ENCODE measurements at places on chromosomes 13 and 19.

DNA sequence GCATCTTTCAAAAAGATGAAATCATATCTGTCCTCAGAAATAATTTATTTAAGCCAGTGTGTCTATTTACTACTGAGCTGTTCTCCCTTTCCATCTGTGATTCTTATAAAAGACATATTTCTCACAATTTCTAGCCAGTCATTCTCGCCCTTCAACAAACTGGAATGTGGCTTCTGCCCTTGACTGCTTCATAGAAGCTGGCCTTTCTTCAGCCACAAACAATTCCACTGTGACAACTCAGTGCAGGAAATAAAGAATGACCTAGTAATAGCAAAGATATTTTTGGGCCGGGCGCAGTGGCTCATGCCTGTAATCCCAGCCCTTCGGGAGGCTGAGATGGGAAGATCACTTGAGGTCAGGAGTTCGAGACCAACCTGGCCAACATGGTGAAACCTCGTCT is 655.5 kb downstream of the PCDH9 start:
- no peak for DNase-seq

- DNase-seq: no peak
These were observed 13.3 kb downstream of the KCNC3 start for GRCh38 chr19:50315773-50316448.

DNA sequence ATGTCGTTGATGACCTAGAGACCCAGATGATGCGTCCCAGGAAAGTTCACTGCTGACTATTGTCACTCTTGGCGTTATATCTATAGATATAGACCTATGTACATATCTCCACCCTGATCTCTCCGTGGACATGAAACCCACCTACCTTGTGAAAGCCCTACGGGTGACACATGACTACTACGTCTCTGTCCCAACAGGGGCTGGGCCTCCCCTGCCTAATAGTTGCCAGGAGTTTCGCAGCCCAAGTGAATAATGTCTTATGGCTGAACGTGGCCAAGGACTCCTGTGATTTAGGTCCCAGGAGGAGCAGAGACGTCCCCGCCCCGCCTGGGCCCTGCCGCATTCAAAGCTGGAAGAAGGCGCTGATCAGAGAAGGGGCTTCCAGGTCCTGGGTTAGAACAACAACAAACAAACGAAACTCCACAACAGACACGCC is 4.9 kb upstream of the POU4F1 start:
- no peak for DNase-seq

DNA sequence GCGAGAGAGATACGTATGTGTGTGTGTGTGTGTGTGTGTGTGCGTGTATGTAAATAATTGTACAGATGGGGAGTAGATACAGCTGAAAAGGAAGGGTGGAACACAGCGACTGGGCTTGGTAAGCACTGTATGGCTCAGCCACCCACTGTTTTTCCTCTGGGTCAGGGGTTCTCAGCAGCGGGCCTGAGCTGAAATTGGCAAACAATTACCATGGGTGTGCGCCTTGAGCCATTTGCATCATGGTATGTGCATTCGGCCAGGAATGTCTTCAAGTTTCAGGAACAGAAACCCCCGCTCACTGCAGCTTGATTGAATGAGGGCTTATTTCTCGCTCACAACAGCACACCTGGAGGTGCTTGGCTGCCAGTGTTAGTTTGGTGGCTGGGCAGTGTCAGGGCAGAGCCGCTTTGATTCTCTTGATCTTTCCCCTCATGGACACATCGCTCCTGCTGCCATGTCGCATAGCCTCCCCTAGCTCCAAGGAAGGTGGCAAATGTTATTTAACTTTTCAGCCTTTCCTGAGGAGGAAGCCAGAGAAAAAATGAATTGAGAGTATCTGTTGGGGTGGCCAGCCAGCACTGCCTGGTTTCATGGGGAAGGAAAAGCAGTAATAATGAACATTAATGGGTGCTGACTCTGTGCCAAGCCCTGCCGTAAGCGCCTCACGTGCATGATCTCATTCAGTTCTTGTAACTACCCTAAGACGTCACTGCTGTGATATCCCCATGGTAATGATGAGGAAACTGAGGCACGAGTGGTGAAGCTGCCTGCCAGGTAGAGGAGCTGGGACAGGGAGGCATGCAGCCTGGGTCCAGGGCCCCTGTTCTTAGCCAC is 126.9 kb downstream of the SIPA1L3 start:
- no peak for DNase-seq

GRCh38 chr19:18932216-18932841 is 8.7 kb downstream of the HOMER3 start:
- peak; percentile 58 for DNase-seq

DNA sequence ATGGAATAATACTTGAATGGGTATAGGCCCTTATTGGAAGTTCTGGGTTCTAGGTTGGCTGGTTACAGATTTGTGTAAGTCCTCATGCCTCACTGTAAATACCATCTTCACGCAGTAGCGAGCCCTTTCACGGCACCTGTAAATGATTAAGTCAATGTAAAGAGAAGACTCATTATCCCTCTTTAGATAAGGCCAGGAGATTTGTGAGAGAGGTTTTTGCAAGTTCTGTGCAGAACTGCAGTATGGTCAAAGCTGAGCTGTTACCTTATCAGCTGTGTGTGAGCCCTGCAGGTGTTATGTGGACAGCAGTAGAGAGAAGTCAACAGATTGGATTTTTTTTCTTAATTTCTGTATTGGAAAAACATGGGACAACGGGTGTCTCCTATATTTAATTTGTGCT is 141.6 kb downstream of the SHISA2 start:
- no peak for DNase-seq

DNA sequence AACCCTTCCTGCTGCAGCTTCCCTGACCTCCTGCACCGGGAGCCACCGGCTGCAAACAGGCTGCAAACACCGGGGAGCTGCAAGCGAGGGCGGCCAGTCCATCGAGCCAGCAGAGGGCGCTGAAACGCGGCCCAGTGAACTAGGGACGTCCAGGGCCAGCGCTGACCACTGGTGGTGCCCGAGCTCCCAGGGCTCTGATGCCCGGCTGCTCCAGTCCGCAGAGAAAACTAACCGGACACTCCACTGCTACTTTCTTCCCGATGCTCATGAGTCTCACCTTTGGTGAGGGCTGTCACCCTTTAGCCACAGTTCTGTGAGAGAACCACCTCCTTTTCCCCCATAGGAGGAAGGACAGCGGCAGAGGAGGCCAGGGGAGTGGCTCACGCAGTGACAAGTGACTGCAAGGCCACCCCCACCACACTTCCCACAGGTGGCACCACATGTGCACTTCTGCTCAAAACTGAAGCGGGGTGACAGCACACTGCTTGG is 82.8 kb upstream of the MTIF3 start:
- DNase-seq: no peak

GRCh38 chr13:50592412-50593155 is 250.9 kb downstream of the DLEU7 start:
- DNase-seq: no peak

DNA sequence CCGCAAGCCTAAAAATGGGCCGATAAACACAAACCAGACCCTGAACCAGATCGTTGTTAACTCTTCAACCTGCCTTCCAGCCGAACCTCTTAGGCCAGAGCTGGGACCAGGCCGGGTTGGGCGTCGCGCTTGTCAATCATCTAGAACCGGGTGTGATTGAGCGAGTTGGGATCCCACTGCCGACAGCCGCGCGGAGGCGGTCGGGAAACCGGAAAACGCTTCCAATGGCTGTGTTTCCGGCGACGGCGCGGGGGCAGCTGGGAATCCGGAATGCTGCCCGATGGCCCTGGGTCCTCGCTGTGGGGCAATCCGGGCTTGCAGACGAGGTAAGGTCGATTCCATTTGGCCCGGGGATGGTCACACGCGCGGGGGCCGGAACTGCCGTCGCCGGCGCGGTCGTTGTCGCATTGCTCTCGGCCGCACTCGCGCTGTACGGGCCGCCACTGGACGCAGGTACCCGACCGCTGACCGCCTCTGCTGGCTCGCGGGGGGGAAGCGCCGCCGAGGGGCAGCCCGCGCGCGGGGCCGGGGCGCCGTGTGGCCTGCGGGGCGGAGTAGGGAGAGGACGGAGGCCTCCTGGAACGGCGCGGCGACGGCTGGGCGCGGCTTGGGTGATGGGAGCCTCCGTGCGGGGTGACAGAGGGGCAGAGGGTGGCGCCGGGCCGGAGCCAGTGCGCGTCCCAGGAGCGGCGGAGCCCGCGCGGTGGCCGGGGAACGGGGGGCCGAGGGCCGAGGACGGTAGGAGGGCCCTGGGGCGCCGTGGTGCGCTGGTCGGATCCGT is at the start of gene NAXD:
TSS of gene NAXD (plus strand) at position 224 of the 781 bp plus-strand sequence. CDS start at position 281, 57 bp downstream.
- DNase-seq: peak; percentile 52

GRCh38 chr19:11337080-11337479 is 2.4 kb downstream of the RAB3D start:
- DNase-seq: no peak

DNA sequence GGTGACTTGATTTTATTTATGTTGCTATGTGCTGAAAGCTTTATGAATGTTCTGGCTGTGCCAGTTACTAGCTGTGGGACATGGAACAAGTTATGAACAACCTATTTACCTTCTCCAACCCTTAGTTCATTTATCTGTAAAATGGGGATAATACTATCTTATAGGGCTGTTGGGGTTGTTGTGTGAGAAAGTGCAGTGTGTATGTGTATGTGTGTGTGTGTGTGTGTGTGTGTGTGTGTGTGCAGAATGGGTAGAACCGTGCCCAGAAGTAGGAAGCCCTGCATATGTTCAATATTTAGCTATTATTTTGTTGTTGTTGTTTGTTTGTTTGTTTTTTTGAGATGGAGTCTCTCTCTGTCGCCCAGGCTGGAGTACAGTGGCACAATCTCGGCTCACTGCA is 20.4 kb downstream of the ZSWIM9 start:
- no peak for DNase-seq

- no peak for DNase-seq
These were observed 28.9 kb upstream of the CYSLTR2 start for GRCh38 chr13:48624858-48625257.

- DNase-seq: no peak
These were observed 44.7 kb upstream of the ZNF429 start for GRCh38 chr19:21460686-21461085.

DNA sequence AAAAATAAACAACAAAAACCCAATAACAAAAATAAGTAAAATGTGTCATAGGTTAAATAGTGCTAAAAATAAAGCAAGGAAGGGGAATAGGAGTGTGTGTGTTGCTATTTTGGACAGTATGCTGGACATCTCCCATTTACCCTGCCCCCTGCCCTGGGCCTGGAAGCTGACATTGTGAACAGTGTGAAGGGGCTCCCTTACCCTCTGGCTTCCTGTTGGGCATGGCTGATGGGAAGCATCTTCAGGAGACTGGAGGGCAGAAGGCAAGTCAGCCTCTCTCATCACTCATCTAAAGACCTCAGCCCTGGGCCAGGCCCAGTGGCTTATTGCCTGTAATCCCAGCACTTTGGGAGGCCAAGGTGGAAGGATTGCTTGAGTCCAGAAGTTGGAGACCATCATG is 26.7 kb downstream of the KCTD15 start:
- DNase-seq: no peak

DNA sequence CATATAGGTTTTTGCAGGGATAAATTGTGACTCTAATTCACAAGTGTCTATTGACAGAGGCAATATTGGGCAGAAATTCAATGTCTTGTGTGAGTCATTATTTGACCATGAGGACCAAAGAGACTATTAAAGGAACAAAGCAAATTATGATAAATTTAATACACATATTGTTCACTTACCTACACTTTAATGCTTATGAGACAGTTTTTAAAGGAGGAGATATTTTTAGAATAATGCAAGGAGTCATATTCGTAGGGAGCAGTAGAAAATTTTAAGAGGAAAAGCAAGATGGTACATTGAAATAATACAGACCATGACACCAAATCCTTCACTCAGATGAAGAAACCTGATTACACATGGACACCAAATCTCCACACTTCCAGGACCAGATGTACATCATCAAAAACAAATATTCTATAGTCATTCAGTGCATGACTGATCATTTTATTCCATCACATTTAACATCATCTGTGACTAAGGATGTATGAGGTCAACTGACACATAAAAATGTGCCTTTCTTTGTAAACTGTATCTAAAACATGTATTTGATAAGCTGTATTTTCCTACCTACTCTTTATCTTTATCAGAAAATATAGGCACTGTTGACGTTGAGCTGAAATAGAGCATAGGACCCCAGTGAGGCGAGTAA is 4.2 kb upstream of the OR7A17 start:
- DNase-seq: no peak

GRCh38 chr13:68048802-68049359 is 818.7 kb upstream of the PCDH9 start:
- DNase-seq: no peak

- DNase-seq: no peak
These were observed 20.9 kb downstream of the FCHO1 start for GRCh38 chr19:17772172-17772571.

GRCh38 chr13:32582281-32582680 is 4.0 kb upstream of the PDS5B start:
- no peak for DNase-seq

DNA sequence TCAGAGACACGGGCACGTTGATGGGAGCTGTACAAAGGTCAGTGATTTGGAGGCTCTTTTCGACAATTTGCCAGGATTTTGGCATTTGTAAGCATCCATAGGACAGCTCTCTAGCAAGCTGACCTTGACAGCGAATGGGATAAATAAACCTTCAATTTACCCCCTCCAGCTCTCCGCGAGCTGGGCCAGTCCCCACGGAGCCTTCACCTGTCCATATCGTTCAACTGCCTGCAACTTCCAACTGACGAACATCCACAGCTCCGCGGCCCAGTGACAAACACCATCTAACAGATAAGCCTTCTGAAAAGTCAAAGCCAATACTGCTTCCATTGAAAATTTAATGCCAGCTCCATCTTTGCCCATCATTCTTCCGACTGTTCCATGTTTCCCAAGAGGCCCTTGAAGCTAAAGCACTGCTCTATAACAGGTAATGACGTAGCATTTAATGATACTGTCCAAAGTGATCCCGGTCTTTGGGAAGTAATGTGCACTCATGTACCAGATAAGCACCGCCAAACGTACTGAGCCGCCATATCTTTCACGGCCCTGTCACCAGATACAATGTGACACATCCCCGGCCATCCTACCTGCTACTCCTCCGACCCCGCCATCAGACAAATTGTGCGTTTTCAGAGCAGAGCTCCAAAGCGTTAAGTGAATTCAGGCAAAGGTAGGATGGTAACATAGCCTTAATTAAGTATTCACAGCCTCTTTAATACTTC is 365.3 kb upstream of the ZNF507 start:
- no peak for DNase-seq

- no peak for DNase-seq
These were observed 374.0 kb downstream of the IRS2 start for GRCh38 chr13:109412283-109412901.

- no peak for DNase-seq
These were observed 10.4 kb upstream of the ZNF586 start for GRCh38 chr19:57759096-57759495.

GRCh38 chr13:28942906-28943305 is 122.8 kb downstream of the MTUS2 start:
- no peak for DNase-seq
